H7 (cell line): ENCODE measurements at places on chromosomes 2 and 18.

- DNase-seq: no peak
Measured at GRCh38 chr18:61199171-61199848, 133.9 kb upstream of the CDH20 start.

GRCh38 chr2:155770516-155770915, 562.0 kb downstream of the NR4A2 start:
- DNase-seq: no peak

GRCh38 chr2:179235463-179236108, 29.0 kb downstream of the SESTD1 start:
- no peak for DNase-seq

DNA sequence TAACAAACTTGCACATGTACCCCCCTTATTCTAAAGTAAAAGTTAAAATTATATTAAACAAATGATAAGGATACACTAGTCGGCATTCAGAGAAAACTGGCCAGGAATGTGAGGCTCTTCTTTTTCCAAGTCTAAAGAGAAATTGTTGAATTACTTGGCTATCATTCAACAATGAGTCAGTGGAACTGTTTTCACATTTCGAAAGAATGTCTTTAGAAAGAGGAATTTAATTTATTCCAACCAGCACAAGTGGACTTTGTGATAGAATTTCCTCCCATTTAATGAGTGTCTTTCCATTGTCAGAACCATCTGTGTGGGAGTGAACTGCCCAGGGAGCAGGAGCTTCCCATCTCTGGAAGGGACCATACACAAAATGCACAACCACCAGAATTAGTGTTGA, 792.2 kb downstream of the EPHA4 start:
- no peak for DNase-seq

DNA sequence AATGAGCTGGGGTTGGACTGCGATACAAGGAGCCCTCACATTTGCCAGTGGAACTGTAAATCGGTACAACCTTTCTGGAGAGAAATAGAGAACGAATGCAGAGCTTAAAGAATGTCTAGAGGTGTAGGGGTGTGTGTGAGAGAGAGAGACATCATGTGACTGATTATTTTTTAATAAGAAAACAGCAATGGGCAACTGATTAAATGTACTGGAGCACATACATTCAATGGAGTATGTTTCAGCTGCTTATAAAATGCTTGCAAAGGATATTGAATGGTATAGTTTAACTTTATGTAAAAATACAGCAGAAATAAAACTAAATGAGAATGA, 391 bp upstream of the TMEM17 start:
- no peak for DNase-seq

- no peak for DNase-seq
Measured at GRCh38 chr2:27756544-27757498, 14.7 kb upstream of the MRPL33 start.

- no peak for DNase-seq
Measured at GRCh38 chr2:10963155-10963554, 51.4 kb downstream of the KCNF1 start.

- no peak for DNase-seq
Measured at GRCh38 chr2:36797324-36798070, 101.0 kb downstream of the VIT start.

DNA sequence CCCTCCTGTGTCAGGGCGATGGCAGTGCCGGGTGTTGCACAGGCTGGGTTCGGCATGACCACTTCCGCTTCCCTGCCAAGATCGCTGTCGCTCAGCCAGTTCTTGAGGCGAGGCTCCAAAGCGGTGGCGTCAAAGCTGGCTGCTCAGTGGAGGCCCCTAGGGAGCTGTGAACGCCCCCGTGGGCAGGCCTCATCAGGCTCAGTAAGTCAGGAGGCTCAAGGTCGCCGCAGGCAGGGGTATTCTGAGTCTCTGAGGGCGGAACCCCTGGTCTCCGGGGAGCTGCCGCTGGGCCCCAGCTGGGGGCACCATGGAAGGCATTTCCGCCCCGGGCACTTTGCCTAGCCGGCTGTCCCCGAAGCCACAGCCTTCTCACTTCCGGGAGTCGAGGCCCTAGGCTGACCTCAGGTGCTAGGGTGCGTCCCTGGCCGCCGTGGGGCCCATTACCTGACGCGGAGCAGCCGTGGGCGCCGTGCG, 210.4 kb downstream of the SOCS6 start:
- peak; percentile 47 for DNase-seq

DNA sequence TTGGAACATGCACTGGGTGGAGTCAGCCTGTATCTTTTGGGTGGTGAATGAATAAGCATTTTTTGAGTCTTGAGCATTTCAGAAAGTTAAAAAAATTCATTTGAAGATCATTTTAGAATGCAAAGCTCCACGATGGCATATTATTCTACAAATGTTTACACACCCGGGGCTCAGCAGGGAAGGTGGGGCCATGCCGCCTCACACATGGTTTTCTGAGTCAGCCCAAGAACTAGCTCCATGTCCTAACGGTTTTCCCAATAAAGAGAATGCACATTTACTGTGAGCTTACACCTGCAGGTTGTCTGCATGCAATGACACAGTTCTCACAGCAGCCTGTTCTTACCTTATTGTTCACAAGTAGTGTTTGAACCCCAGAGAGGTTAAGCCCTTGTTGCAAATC, 670.3 kb downstream of the GALR1 start:
- DNase-seq: no peak

DNA sequence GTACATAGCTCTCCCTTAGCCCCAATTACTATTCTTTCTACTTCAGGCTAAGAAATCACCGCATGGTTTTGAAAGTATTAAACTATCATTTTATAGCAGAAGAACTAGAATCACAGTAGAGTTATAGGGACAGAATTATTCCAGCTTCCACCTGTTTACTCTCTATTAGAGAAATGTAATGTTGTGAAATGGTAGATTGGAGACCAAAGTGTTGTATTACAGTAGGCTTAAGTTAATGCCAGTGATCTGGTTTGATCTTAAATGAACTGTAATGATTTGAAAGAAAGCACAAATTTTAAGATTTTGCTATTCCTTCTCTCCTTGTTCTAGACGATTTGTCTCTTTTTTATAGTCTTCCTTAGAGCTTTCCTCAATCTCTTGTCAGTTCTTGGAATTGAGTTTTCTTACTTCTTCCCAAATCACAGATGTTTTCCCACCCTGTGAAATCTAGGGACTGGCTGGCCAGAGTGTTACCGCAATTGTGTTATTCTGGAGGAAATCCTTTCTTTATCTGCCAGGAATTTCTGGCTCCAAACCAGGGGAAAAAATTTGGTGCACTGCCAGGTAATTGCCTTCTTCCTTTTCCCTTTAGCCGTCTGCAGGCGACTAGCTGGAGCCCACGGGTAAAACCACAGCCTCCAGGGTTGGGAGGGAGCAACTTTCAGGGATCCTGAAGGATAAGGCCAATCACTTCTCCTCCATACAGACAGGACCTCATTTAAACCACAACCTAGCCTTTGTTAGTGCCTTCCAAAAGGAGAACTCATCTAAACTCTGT, 51.7 kb downstream of the NOP58 start:
- no peak for DNase-seq

GRCh38 chr2:164992818-164993217, 37.5 kb upstream of the SLC38A11 start:
- peak; percentile 17 for DNase-seq

DNA sequence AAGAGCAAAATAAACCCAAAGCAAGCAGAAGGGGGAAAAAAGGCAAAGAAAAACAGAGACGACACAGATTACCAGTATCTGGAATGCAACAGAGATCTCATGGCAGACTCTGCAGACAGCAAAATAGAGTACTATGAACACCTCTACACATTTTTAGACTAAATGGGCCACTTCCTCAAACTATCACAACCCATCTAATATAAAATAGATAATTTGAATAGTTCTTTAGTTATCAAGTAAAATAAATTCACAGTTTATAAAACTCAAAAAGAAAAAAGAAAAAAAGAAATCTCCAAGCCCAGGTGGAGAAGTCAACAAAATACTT, 16.6 kb downstream of the SESTD1 start:
- no peak for DNase-seq

DNA sequence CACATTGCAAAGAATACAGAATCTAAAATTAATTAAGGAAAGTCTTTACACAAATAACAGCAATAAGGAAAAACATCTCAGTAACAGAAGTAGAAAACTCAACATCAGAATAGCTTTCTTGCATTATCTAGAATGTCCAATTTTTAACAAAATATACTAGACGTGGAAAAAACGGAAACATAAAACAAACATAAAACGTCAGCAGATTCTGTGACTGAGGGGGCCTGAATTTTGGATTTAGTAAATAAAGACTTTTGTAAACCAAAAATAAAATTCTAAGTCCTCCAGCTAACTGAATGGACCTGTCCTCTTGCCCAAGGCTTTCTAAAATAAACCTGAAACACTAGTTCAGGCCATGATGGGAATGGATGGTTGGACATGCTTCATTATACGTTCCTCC, 773.5 kb upstream of the LRRTM1 start:
- no peak for DNase-seq

DNA sequence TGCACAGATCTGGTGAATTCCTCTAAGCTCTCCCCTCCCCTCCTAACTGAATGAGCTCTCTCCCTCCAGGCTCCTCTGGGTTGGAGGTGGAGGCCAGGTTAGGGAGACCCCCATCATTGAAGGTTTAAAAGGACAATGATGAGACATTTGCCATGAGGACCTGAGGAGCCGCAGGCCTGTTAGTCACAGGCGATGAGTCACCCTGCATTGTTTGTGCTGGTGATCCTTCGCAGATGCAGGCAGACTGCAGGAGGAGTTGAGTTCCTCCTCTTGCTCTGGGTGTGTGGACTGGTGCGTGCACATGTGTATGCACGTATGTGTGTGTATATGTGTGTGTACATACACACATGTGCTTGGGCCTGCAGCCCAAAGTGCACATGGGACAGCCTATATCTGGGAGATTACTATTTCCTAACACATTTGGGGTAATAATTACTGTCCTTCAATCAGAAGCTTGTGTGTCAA, 42.0 kb downstream of the MCFD2 start:
- DNase-seq: no peak

DNA sequence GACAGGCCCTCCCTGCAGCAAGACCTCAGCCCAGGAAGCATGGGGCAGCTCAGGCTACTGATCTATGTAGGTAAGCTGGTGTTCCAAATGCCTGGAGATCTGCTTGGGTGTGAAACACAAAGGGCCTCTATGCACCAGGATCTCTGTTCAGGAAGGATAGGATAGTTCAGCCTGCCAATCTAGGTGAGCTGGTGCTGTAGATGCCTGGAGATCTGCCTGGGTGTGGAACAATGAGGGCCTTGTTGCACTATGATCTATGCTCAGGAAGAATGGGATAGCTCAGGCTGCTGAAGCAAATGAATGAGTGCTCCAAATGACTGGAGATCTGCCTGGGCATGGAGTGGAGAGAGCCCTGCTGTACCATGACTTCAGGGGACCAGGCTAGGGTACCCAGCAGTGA, 48.9 kb upstream of the MYL1 start:
- DNase-seq: no peak

DNA sequence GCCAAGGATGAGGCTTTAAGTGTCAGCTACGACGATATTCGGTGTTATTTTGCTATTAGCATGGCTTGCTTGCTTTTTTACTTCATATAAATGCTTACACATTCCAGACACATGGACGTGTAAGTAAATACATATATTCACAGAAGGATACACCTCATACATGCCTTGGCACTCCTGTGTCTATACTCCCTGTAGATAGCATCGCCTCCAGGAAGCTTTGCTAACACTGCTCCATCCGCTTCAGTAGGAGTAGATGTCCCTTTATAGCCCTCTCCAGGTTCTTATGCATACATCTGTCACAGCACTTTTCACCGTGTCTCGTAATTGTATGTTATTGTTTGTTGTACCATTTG, 27.5 kb upstream of the KCTD1 start:
- DNase-seq: no peak

DNA sequence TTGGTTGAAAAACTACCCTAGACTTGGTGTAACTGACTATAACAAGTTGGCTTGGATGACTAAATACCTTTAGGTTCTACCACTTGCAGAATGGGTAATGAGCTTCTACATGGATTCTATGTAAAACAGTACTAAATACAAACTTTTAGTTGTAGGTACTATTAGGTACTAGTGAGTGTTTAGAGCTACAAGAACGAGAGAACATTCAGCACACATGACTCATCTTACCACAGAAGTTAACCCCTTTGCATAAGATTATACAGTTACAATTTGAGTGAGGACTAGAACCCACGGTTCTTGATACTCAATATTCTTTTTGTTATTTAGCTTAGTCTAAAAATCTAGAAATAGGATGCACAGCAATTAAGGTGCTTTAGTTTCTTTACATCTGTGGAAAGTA, 101.7 kb upstream of the TFCP2L1 start:
- DNase-seq: no peak

- DNase-seq: no peak
Measured at GRCh38 chr2:40405465-40405864, 46.4 kb downstream of the SLC8A1 start.

- DNase-seq: peak; percentile 47
Measured at GRCh38 chr2:227238238-227239237, 74.1 kb downstream of the COL4A3 start.

DNA sequence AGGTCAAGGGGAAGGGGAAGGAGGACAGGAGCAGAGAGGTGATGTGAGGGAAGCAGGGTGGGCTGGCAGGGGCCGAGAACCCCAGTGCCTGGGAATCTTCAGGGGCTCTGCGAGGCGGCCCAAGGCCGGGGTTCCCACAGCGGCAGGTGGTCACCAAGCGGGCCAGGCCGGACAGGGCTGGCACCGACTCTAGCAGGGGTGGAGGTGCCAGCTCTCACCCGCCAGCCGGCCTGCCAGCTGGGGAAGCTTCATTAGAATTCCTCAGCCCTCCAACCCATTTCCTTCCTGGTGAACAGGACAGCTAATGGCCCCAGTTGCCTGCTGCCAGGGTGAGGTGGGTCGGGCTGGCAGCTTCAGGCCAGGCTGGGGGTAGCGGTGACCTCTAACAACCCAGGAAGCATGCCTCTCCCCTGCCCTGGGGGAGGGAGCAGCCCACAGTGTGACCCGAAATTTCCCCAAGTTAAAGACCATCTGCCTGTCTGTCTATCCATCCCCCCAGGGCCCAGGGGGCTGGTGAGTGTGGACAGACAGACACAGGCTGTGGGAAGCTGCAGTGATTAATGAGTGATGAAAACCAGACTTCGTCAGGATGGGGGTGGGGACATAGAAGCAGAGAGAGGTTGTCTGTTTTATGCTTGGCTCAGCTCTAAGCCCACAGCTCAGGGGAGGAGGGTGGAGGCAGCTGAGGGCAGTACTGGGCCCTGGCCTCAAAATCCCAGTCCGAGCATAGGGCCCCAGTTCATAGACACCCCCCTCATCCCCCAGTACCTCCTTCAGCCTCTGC, 144.1 kb downstream of the ZFP36L2 start:
- DNase-seq: peak; percentile 44

- DNase-seq: no peak
Measured at GRCh38 chr18:40066368-40066767, 1888.7 kb upstream of the PIK3C3 start.

- DNase-seq: peak; percentile 81
Measured at GRCh38 chr2:240374085-240374907, 61.2 kb upstream of the GPC1 start.

DNA sequence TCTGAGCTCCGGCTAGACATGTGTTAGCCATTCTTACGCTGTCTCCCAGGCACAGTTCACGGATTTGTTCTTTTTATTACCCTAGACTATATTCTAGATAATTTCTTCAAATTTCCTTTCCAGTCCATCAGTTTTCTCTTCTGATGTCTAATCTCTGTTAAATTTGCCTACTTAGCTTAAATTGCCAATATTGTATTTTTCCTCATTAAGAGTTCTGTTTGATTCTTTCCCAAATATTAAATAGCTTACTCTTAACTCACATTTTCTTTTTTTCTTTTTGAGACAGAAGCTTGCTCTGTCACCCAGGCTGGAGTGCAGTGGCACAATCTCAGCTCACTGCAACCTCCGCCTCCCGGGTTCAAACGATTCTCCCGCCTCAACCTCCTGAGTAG, 21.2 kb downstream of the CROCC2 start:
- no peak for DNase-seq

GRCh38 chr2:212484563-212485080, 54.0 kb downstream of the ERBB4 start:
- DNase-seq: no peak
